ENCODE measurements at places on chromosomes 11 and 22.
A peak's percentile ranks its signal among the peaks of the same experiment; 100 is the strongest.

DNA sequence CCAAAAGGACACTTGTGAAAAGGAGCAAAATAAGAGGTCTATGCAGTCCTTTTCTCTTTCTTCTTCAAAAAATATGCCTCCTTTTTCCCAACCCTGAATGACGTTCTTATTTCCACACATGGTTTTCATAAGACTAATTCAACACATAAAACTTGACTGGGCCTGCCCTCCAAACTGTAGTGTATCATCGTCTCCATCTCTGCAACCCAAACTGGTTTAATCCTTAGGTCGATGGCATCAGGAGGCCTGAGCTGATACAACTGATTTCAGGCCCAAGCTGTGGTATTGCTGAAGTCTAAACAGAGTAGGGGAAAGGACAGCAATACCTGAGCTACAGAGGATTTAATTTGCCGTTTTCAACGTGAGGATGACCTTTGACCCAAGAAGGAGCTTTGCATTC is 130.0 kb upstream of the MTNR1B start:
- DNase-seq, result no peak

GRCh38 chr11:73990730-73991129 is 8.1 kb upstream of the UCP2 start:
- no peak for DNase-seq

- no peak for DNase-seq
Measured at GRCh38 chr22:47287516-47287915, 525.1 kb downstream of the TBC1D22A start.

- DNase-seq, result no peak
Measured at GRCh38 chr22:50298937-50299784, 8.3 kb downstream of the PLXNB2 start.

DNA sequence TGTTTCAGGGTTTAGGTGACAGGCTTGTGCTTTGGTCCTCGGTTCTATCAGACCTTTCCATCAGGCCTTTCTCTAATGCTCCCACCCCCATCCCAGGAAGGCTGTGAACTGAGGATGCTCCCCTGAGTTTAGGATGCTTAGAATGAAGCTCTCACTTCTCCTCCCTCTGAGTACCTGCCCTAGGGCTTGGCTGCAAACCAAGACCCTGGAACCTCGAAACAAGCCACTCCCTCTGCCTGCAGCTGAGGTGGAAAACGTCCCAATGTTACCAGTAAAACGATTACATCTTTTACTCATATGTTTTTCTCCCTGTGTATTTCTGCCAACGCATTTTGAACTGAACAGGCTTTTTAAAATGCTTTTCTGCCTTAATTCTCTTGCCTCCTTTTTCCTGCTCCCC is 54.5 kb upstream of the BMAL1 start:
- no peak for DNase-seq

- no peak for DNase-seq
Measured at GRCh38 chr11:29989174-29989970, 27.5 kb downstream of the KCNA4 start.

DNA sequence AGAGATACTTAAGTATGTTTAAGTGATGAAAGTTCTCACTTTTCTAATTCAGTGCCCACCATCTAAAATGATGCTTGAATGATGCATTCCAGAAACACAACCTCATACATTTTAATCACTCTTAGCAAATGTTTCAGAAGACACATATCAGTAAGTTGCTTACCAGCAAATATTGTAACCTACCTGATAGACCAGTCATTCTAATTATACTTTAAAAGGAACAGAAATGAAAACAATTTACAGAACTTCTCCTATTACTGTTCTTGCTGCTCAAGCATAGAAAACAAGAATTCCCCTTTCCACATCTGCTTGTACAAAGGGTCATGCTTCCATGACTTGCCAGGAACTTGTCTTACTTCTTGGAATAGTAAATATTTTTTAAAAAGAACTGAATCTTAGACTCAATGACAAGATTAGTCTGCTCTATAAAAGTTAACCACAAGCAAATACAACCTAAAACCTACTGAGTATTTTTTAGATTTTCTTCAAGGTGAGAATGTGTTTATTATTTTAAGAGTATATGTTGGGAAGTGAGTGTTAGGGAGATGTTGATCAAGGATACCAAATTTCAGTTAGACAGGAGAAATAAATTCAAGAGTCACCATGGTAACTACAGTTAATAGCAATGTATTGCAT is 82.0 kb upstream of the SC5D start:
- no peak for DNase-seq

DNA sequence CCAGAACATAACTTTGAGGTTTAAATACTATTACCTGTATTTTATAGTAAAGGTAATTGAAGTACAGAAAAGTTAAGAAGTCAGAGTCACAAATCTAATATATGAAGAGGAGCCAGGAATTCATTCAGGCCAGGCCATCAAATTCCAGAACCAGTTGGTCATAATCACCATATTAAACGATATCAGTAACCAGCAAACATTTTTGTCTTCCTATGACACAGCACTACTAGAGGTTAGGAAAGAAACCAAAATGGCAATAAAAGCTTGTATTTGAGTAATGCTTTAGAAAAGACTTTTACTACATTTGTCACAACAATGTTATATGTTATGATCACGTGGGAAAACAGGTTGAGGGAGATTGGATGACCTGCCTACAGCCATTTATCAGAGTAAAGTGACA is 62.2 kb downstream of the DKK3 start:
- DNase-seq, result no peak

- DNase-seq, result no peak
Measured at GRCh38 chr11:73306977-73307322, 1.1 kb upstream of the ARHGEF17 start.

GRCh38 chr11:67606093-67606491 is 644 bp upstream of the NDUFV1 start:
- DNase-seq, result no peak

- DNase-seq, result no peak
Measured at GRCh38 chr11:3162410-3163240, 2.5 kb downstream of the OSBPL5 start.

- no peak for DNase-seq
Measured at GRCh38 chr11:5992150-5992549, 5.4 kb upstream of the OR52L1 start.

GRCh38 chr22:24271386-24271854 is 789 bp downstream of the SPECC1L start:
- no peak for DNase-seq

DNA sequence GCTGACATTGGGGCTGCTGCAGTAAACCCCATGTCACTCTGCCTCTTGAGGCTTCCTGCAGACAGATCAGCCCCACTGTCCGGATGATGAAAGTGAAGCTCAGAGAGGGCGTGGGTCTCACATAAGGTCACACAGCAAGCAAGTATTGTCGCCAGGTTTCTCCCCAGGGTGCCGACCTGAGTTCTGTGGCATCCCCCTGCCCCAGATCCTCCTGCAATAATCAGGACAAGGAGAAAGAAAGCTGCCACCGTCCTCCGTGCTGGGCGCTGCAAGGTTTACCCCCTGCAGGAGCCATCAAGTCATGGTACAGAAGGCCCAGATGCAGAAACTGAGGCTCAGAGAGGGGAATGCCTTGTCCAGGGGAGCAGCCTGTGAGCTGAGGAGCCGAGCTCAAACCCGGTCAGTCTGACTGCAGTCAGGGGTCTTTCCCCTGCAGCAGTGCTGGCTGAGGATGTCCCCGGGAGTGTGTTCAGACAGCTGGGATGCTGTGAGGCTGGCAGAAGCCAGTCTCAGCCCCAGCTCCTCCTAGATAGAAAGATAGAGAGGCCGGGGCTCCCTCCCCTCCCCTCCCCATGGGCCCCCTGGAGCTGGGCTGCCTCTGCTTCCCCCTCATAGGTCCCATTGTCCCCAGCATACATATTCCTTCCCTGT is 13.2 kb downstream of the EMID1 start:
- DNase-seq, result no peak

- DNase-seq, result peak; percentile 76
Measured at GRCh38 chr11:134037046-134037908, 31.6 kb upstream of the JAM3 start.

GRCh38 chr22:27730641-27731433 is 70.7 kb downstream of the MN1 start:
- DNase-seq, result no peak

DNA sequence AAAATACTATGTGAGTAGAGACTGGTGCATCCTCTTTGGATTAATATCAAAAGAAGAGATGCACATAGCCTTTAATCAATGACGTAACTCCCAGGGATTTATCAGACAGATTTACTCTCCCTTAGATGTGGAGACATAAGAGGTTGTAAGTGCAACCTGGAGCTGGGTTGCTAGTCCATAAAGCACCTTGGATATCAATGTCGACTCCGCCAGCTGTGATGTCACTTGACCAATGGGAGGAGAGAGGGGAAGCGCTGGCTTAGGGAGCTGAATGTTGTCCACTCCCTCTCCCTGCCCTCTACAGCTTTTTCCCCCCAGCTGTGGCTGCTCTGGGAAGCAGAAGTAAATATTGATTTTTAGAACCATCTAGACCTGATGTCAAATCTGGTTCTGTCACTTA is 28.9 kb upstream of the TMEM86A start:
- DNase-seq, result no peak

GRCh38 chr22:29205594-29206371 is at the start of gene EMID1:
TSS of gene EMID1 (plus strand) at chr22:29205896. CDS start at chr22:29206039, 143 bp downstream.
- DNase-seq, result no peak

- no peak for DNase-seq
Measured at GRCh38 chr11:9529334-9529650, 44.2 kb upstream of the WEE1 start.

- no peak for DNase-seq
Measured at GRCh38 chr22:32961497-32961896, 96.7 kb downstream of the SYN3 start.

GRCh38 chr11:82906236-82906635 is 4.7 kb downstream of the DDIAS start:
- no peak for DNase-seq

GRCh38 chr11:84740050-84740449 is 887.1 kb downstream of the DLG2 start:
- DNase-seq, result no peak

- peak; percentile 13 for DNase-seq
Measured at GRCh38 chr11:92770981-92771380, 198.5 kb upstream of the MTNR1B start.

- peak; percentile 86 for DNase-seq
Measured at GRCh38 chr11:118790357-118791110, 430 bp downstream of the DDX6 start.

DNA sequence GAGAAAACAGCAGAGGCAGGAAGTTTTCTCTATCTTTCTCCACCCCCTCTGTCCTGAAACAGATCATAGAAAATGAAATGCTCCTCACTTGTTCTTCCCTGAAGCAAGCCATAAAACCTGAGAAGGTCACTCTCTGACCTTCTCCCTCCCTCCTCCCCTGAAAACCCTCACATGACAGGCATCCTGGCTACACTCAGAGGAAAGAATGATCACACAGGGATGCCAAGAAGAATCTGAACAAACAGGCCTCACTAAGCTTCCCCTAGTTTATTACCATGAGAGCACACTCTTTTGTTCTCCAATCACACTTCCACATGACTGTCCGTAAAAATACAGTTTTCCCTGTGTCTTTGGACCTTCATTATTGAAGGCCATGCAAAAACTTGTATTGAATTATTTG is 300.1 kb downstream of the BUD13 start:
- DNase-seq, result no peak

DNA sequence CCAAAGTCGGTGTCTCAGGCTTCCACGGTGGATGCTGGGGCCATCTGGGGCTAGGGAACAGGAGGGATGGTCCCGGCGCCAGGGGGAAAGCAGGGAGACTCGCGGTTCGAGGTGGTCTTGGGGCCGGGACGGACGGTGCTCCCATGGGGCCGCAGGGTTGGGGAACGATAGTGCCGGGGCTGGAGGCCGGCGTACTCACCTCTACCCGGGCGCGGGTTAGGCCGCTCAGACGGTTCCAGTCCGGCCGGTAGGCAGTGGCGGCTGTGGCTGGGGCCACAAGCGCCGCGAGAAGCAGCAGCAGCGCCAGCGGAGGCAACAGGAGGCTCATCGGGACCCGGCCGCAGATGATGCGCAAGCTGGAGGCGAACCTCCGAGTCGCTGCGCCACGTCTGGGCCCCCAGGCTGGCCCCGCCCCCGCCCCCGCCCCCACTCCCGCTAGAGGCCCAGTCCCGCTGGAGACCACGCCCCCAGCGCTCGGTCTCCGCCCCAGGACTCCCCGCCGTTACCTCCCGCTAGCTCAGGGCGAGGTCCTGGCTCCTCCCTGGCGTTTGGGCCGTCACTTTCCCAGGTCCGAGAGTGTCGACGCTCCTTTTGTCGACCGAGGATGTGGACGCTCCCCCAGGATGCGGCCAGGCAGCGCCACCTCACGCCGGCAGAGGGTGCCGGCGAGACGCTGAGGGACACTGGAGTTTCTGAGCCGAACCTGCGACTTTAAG is at the start of gene SELENOM:
TSS of gene SELENOM (minus strand) at position 391 of the 716 bp plus-strand sequence. CDS start at position 328, 63 bp downstream.
- DNase-seq, result peak; percentile 95

DNA sequence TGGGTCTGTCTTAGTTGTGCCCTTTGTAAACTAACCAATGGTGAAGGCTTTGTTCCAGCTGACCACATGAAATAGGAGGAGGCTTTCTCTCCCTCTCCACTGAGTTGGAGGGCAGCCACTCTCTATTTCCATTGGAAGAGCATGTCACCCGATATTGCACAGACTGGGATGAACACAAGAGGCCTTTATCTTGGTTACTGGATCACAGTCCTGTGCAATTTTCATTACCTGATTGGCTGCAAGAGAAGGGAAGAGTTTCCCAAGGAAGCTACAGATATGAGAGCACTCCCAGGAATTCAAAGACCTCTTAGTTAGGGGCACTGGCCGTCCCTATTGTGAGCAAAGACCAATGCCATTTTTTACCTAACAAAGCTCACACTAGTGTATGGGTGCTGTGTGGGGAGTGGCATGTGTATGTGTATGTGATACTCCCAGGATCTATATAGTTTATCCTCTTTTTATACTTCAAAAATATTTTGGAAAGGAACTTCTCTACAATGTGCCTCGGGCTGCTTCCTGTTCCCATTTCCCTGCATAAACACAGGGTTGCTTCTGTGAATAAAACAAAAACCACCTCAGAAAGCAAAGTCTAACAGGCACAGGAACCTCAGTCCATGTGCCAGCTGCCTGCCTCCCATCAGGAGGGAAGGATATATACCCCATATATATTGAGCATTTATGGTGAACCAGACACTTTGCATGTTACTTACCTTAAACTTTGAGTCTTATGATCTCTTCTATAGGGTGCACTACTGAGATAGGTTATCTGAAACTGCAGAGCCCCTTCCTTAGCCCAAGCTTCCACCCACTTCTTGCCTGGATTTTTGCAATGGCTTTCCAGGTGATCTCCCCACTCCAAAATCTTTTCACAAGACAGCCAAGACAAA is 126.5 kb downstream of the RASSF10 start:
- DNase-seq, result peak; percentile 97

- DNase-seq, result no peak
Measured at GRCh38 chr11:132032555-132032954, 662.1 kb downstream of the NTM start.

DNA sequence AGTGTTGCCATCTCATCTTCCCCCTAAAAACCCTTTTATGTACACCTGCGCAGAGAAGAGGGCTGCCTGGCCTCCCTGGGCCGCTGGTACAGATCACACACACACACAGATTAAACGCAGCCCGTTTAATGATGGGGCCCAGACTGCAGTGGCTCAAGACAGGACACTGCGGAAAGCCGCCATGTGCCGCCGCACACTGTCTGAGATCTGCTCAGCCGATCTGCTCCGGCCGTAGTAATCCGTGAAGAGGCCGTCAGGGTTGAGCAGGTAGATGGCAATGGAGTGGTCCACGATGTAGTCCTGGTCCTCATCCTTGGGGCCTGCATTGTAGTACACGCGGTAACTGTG is 2.0 kb downstream of the SCO2 start:
- DNase-seq, result no peak

GRCh38 chr11:109416601-109417000 is 5.4 kb upstream of the C11orf87 start:
- no peak for DNase-seq

Measured in NCI-H526 (cell line).